ENCODE measurements at places on chromosomes 3 and 15. TPM values are rescaled to one million over a fixed set of nuclear protein-coding genes. Genes with fewer than 3 reads are reported as not detected.
A peak's percentile ranks its signal among the peaks of the same experiment; 100 is the strongest.

Gene CMTM8
- total RNA-seq: 25.6 TPM

Gene PAQR5
- 30.6 TPM for total RNA-seq

Gene P2RY14
- total RNA-seq: 5.7 TPM

- H3K27ac ChIP-seq: peak overlapping the region; percentile 92
- no peak for DNase-seq
- H3K27me3 ChIP-seq: no peaks in the 10 kb centered on the region
- peaks cover 17% of the 10 kb centered on the region for H3K4me1 ChIP-seq
Observed at GRCh38 chr3:107523539-107524325, 970 bp downstream of the BBX start.

DNA sequence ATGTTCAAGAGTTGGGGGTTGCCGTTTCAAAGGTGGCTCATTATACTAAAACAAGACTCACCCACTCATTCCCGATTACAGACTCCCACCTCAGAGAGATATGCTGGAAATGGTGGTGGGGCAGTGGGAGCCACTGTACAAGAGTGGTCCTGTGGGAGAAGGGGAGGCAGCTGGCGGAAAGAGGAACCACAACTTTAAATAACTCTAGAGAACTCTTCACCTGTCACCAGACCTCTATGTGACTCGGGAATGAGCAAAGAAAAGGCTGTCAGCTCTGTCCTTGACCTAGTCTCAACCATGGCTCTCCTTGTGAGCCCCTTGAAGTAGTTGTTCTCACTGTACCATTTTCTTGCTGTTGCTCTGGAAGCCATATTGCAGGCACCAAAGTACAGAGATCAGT is 293.8 kb downstream of the CHST2 start:
- no peaks in the 10 kb centered on the region for H3K4me1 ChIP-seq
- no peak for DNase-seq
- H3K36me3 ChIP-seq: no peaks in the 10 kb centered on the region
- H3K27ac ChIP-seq: no peak overlapping the region

GRCh38 chr3:166526881-166527280 is 689.7 kb upstream of the BCHE start:
- no peak for DNase-seq
- no peaks in the 10 kb centered on the region for H3K4me1 ChIP-seq
- no peaks in the 10 kb centered on the region for H3K36me3 ChIP-seq
- no peak overlapping the region for H3K4me3 ChIP-seq

Measured in lower lobe of right lung (tissue), 2 donors.